ENCODE measurements at places on chromosomes 7 and 10.
A peak's percentile ranks its signal among the peaks of the same experiment; 100 is the strongest.

- no peak for DNase-seq
These were observed 739.7 kb downstream of the PARD3 start for GRCh38 chr10:34075254-34075926.

GRCh38 chr7:98265841-98266271, 13.8 kb upstream of the TECPR1 start:
- DNase-seq, result no peak

DNA sequence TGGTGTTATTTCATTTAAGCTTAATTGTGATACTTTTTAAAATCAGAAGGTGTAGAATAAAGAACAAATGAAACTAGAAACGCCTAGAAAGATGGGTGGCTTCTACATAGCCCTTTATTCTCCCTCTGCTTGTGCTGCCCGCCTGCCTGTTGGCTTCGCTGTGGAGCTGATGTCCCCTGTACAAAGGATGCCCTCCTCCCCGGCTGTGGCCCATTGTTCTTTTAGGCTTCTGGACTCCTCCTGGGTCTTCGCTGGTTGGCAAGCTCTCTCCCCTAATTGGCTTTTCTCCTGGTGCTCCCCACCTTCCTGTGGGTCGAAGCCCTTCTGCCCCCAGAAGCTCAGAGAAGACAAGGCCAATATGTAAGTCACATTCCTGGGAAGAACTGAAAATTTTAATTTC, 98.2 kb downstream of the FANK1 start:
- DNase-seq, result no peak

GRCh38 chr7:42232275-42232674, 4.7 kb downstream of the GLI3 start:
- DNase-seq, result no peak

DNA sequence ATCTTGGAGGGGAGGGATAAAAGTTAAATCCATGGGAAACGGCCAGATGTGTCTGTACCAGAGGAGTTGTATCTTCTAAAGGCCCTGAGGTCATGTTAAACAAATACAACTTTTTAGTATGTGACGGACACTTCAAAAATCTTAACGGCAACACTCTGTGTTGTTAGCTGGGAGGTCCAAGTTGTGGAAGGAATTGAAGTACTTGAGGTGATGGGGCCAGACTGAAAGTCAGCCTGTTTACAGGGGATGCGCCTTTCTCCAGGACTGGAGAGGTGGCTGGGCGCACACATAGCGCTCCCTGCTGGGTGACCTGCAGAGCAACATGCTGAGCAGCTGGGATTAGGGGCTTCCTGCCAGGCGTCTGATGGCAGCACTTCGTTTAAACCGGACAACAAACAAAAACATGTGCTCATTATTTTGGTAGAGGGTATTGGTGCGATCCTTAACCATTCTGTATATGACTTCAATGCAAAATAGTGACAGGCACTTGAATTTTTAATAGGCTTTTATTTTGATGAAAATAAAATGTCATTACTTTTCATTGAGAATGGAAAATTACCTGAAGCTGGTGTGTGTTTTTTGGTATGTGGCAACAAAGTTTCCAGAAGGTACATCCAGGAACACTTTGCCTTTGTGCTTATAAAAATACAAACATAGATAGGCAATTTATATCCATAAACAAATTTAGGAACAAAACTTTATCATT, 198.2 kb downstream of the MLLT10 start:
- DNase-seq, result peak; percentile 69

DNA sequence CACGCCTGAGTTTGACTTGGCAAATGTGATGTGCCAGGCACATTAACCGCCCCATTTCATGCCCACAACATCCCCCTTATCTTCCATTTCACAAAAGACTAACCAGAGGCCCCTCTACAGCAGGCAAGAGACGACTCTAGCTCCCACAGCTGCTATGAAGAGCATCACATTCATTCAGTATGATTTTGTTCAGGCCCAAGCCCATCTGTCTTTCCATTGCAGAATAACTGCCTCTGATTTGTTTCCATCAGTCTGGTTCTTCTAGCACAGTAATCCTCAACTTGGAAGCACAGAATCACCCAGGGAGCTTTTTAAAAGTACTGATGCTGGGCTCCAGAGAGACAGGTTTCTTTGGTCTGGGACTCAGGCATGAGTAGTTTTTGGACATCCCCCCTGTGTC, 169.7 kb downstream of the NEURL1 start:
- DNase-seq, result no peak

DNA sequence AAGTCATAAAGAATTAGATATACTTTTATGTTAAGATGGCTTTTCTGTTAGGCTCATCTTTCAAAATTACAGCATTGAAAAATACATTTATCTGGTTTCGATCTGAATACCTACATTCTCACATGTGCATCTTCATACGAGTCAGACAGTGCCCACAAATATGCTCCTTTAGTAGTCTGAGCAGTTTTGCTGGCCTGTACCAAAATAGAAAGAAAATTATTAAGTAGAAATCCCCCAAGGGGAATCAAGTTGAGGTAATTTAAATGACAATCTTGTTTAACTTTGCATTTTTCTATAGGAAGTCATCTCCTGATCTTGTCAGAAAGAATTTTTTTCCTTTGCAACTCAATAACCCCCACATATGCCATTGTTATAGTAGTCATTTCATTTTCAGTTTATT, 287.4 kb upstream of the SEMA3D start:
- DNase-seq, result no peak

GRCh38 chr10:28925121-28925663, 247.9 kb downstream of the BAMBI start:
- DNase-seq, result no peak

DNA sequence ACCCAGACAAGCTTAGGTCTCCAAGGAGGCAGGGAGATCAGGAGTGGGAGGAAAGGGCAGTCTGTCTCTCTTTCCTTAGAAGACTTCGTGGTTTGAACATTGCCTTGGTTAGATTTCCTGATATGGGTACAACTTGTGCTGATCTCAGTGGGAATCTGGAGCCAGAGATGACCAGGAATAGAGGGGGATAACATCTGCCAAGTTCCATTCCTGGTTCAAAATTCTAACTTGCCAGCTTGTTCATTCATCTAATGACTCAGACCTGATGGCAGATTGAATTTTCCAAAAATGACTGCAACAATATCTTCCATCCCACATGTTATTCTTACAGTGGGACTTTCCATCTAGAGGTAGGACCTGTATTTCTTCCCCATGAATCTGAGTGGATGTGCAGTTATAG, 394.3 kb upstream of the PODXL start:
- DNase-seq, result no peak

DNA sequence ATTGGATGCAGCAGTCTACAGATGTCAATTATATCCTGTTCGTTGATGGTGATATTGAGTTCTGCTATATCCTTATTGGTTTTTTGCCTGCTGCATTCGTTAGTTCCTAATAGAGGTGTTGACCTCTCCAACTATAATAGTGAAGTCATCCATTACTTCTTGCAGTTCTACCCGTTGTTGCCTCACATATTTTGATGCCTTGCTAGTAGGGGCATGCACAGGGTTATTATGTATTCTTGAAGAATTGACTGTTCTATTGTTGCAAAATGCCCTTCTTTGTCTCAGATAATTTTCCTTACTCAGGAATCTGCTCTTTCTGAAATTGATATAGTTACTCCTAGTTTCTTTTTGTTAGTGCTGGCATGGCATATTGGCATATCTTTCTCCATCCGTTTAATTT, 140.1 kb upstream of the INHBA start:
- no peak for DNase-seq

DNA sequence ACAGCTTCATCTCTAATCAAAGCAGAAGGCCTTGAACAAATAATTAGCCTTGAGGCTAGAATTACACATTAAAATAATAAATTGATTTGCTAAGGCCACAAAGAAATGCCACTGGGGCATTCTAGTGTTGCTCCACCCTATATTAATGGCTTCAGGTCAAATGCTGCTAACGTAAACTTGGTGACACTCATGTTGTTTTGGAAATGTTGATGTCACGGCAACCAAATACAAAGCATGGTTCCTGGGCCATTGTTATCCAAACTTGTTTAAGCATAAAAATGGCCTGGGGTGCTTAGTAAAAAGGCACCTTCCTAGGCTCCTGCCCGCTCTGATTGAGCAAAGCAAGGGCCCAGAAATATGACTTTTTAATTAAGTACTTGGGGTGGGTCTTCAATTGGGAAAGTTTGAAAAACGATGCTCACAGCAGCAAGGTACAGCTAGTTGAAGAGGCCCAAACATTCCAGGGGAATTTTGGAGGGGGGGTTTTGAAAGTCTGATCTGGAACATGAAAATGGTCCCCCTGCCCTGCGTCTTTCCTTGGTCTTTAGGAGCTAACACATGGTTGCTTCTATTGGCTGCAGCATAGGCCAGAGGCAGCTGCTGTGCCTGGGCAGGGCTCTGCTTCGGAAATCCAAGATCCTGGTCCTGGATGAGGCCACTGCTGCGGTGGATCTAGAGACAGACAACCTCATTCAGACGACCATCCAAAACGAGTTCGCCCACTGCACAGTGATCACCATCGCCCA, 67.8 kb downstream of the ABCC2 start:
- DNase-seq, result no peak

All from germinal center (tissue), 1 donor.